ENCODE measurements at places on chromosomes 5 and 9.

- no peak for DNase-seq
Measured at GRCh38 chr5:44935262-44935661, 126.5 kb downstream of the MRPS30 start.

GRCh38 chr5:32542216-32543059 is 42.9 kb upstream of the SUB1 start:
- no peak for DNase-seq

DNA sequence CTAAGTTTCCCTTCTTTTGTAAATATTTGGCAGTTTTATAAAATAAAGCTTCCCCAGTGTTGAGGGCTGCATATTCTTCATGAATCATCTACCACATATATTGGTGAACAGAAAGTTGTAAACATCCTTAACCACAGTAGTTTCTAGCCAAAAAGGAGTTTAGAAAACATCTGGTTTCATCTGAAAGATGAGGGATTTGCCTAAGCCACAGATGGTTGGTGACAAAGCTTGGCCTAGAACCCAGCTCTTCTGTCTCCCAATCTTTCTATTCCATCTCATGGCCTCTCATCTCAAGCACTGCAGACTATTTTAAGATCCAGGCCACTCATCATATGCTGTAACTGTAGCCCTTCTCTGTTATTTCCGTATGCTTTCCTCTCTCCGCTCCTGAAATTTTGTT is 232.3 kb upstream of the TRPM3 start:
- no peak for DNase-seq

- no peak for DNase-seq
Measured at GRCh38 chr9:85157772-85158171, 488.2 kb downstream of the NTRK2 start.

DNA sequence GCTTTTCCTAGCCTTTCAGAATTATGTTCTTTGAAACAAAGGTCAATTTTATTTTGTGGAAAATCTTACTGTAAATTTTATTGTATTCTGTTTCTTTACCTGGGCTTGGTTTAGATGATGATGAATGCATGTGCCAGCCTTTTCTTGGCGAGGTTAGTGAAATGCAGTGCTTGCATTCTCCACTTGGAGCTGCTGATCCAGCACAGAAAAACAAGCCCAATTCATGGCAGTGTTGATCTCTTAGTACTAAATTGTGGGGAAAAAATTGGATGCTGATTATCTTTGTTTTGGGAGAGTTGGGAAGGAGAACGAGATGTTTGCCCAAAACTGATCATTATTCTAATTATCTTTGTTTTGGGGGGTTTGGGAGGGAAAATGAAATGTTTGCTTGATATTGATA is 3.7 kb downstream of the HABP4 start:
- DNase-seq, result peak; percentile 25

GRCh38 chr5:34043099-34043876 is at the start of gene C1QTNF3:
Gene C1QTNF3 (minus strand): TSS chr5:34043213. CDS start chr5:34043125, 88 bp downstream.
- no peak for DNase-seq

GRCh38 chr5:91611746-91612145 is 228.6 kb upstream of the ARRDC3 start:
- no peak for DNase-seq

GRCh38 chr9:18865542-18865941 is 167.5 kb downstream of the SAXO1 start:
- DNase-seq, result no peak

DNA sequence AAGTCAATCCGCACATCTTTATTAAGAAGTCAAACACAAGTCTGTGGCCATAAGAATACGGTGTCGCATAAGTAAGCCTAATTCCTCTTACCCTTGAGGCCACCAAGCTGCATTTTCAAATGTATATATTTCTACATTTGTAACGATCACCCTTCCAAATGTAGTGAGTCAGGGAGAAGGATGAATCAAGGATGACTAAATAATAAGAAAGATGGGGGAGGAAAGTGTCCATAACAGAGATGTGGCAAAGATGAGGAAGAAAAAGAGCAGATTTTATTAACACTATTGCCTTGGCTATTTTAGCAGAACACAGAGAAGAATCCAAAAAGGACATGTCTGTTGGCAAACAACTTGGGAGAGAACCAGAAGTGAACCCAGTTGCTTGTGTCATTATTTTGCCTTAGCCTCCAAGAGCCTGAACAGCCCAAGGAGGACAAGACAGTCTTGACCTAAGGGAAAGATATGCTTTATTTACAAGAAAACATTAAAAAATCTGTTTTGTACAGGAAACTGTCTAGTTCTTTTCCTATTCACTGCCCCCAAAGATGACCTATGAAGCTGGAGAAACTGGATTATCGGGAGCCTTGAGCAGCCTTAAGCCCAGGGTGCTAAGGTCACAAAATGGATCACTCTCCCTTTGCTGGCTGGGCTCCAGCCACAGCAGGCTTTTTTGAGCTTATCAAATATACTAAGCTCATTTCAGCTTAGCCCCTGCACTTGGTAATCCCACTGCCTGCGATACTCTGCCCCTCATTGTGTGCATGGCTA is 101.5 kb downstream of the PLCXD3 start:
- DNase-seq, result no peak

DNA sequence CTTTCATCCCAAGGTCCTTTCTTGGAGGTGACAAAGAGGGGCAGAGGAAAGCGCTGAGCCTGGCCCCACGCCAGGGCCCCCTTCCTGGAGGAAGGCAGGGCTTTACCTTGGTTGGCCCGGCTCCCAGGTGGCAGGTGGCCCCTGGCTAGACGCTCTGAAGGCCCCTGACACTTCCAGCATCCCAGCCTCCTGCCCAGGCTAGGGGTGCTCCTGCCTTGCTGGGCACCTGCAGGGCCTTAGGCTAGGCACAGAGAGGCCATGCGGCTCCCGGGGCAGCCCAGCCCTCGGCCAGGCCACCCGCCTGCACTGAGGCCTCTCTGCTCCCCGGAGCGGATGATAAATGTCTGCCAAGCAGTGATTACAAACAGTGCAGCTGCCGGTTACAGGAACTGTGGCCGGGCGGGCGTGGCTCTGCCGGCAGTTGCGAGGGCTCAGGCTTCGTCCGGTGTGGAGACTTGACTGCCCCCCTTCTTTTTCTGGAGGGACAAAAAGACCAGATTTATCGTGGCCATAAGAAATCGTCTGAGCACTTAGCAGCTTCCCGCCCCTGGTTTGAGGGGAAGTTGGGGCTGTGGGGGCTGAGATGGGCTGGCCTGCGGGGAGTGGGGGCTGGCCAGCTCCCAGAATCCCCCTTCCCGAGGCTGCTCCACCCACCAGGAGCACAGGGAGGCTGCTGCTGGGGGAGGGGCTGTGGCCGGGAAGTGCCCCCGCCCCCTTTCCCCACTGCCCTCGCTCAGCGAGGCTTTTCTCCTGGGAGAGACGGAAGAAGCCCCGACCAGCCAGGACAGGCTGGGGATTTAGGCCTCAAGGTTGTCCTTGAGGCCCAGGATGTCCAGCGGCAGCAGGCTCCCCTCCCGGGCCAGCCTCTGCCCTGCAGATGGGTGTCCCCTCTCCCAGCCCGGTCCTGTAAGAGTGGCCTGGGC is 31.6 kb upstream of the UBAC1 start:
- peak; percentile 58 for DNase-seq

Measured in HEK293T (cell line).